Natural killer cell (primary cell): ENCODE measurements at places on chromosomes 3 and 15. TPM values are rescaled to one million over a fixed set of nuclear protein-coding genes. Genes with fewer than 3 reads are reported as not detected.

DNA sequence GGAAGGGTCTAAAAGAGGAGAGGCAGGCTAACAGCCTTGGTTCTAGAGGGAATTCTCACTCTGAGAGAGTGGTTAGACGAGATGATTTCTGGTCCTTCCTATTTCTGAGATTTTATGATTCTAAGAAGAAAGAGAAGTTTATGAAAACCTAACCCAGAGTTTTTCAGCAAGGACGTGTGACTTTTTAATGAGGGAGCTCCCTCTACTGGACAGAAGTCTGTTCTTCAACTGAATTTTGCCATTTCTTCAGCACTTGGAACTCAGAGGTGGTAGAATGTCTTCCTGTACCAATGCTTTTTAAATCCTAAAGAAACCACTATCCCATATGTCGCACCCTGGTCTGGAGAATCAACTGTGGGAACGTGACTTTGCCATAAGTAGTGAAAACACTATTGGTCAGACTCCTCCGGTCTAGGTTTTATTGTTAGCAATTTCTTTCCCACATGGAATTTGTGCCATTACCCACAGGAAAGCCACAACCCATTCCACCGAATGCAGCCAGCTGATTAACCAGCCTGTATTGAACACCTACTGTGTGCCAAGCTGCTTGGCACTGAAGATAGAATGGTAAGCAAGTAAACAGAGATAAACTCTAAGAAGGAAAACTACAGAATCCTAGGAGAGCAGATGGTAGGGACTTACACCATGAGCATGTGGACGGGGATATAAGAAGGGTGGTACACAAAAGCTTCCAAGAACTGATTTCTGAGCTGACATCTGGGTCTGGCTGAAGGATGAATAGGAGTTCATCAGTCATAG, 199.5 kb upstream of the LMCD1 start:
- H3K4me3 ChIP-seq: no peak overlapping the region
- H3K4me1 ChIP-seq: no peaks in the 10 kb centered on the region
- H3K36me3 ChIP-seq: no peaks in the 10 kb centered on the region
- peak; percentile 66 for DNase-seq
- H3K27me3 ChIP-seq: no peaks in the 10 kb centered on the region
- H3K27ac ChIP-seq: no peak overlapping the region

- DNase-seq: no peak
- no peaks in the 10 kb centered on the region for H3K27me3 ChIP-seq
- no peaks in the 10 kb centered on the region for H3K4me1 ChIP-seq
Observed at GRCh38 chr3:121894301-121894990, at the start of gene SLC15A2. Gene SLC15A2 (plus strand): TSS chr3:121894401. CDS start chr3:121894477, 76 bp downstream.

DNA sequence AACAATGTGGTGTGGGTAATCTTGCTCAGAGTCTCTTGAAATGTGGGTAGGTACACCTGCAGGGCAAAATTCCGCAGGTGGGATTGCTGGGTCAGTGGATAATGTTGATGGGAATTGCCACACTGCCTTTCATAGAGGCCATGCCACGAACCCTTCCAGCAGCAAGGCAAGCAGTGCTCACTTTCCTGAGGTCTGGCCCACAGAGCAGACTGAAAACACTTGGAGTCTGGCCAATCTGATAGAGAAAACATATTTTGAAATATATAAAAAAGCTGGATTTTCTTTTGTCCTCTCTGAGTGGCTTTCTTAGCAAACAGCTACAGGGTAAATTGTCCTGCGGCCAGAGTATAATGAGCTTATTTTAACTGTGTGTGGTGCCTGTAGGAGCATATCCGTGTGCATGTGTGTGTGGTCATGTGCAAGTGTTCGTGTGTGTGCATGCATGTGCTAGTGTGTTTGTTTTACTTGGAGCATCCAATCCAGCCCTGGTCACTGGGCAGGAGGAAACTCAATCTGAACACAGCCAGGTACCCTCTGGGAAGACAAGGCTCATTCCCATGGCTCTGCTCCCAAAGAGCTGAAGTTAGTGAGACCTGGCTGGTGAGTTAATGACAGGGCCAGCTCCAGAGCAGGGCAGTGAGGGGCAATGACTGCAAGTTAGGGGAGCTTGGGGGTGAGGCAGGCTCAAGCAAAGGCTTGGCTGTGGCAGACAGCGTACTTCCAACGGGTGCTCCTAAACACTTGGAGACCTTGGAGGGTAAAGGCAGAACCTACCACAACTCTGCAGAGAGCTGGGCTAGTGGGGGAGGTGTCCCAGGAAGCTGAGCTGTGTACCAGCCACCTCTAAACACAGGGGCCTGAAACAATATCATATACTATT, 91.3 kb downstream of the PLXNA1 start:
- H3K27ac ChIP-seq: no peak overlapping the region
- H3K4me3 ChIP-seq: no peak overlapping the region
- H3K4me1 ChIP-seq: no peaks in the 10 kb centered on the region
- no peak for DNase-seq
- no peaks in the 10 kb centered on the region for H3K27me3 ChIP-seq

DNA sequence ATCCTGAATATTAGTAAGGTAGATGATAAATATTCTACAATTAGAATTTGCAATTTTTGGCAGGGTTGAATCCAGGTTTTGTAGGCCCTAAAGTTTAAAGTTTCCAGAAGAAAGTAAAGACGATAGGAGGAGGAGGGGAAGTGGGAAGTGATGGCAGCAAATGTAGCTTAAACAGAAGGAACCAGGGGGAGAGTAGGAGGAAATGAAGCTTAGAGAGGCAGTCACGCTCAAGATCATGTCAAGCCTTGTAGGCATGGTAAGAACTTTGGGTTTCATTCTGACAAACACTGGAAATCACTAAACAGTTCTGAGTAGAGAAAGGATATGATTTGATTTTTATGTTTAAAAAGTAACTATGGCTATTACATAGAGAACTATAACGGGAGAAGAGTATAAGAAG, 63.9 kb downstream of the NR2E3 start:
- peaks cover 12% of the 10 kb centered on the region for H3K36me3 ChIP-seq
- H3K4me1 ChIP-seq: no peaks in the 10 kb centered on the region
- H3K4me3 ChIP-seq: no peak overlapping the region
- no peaks in the 10 kb centered on the region for H3K27me3 ChIP-seq
- DNase-seq: no peak
- no peak overlapping the region for H3K27ac ChIP-seq

DNA sequence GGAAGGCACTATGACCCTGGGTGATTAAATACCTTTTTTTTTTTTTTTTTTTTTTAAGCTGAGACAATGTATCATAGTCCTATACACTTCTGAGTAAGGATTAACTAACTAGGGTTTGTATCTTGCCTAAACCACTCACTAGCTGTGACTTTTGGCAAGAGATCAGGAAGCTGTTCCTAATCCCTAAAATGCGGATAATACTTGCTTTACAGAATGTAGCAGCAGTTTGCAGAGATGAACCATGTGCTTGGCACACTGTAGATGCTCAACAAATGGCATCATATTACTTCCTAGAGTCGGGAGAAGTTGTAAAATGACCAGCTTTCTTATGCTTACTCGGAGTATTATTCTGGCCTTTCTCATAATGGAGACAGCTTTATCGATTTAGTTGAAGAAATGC, 25.6 kb upstream of the PYGO1 start:
- no peak for DNase-seq
- H3K27ac ChIP-seq: no peak overlapping the region
- no peak overlapping the region for H3K4me3 ChIP-seq
- H3K4me1 ChIP-seq: no peaks in the 10 kb centered on the region
- H3K27me3 ChIP-seq: no peaks in the 10 kb centered on the region

- no peak overlapping the region for H3K27ac ChIP-seq
- H3K4me1 ChIP-seq: peaks cover 2% of the 10 kb centered on the region
- H3K36me3 ChIP-seq: no peaks in the 10 kb centered on the region
- peak; percentile 74 for DNase-seq
Observed at GRCh38 chr3:141243271-141243707, 11.7 kb downstream of the PXYLP1 start.

DNA sequence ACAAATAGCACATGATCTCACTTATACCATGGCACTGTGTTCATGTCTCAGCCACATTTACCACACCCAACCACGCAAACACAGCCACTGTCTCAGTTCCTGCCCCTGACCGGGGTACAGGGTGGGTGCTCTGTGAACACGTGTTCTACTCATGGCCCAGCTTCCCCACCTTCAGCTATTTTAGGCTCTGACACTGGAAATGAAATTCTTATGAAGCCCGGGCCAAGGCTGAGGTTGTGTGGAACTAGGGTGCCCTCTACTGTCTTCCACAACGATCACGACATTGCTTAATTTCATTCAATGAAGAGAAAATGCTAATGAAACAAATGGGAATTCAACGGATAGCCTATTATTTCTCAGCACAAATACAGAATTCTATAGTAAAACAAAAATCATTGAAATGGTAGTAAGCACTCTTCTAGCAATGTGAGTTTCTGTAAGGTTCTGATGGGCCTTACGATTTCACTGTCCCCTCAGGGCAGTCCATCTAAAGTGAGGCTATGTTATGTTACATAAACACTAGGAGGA, 2.1 kb upstream of the GABRA5 start:
- H3K27me3 ChIP-seq: no peaks in the 10 kb centered on the region
- no peak overlapping the region for H3K27ac ChIP-seq
- DNase-seq: no peak
- H3K4me1 ChIP-seq: no peaks in the 10 kb centered on the region
- H3K36me3 ChIP-seq: no peaks in the 10 kb centered on the region
- no peak overlapping the region for H3K4me3 ChIP-seq

DNA sequence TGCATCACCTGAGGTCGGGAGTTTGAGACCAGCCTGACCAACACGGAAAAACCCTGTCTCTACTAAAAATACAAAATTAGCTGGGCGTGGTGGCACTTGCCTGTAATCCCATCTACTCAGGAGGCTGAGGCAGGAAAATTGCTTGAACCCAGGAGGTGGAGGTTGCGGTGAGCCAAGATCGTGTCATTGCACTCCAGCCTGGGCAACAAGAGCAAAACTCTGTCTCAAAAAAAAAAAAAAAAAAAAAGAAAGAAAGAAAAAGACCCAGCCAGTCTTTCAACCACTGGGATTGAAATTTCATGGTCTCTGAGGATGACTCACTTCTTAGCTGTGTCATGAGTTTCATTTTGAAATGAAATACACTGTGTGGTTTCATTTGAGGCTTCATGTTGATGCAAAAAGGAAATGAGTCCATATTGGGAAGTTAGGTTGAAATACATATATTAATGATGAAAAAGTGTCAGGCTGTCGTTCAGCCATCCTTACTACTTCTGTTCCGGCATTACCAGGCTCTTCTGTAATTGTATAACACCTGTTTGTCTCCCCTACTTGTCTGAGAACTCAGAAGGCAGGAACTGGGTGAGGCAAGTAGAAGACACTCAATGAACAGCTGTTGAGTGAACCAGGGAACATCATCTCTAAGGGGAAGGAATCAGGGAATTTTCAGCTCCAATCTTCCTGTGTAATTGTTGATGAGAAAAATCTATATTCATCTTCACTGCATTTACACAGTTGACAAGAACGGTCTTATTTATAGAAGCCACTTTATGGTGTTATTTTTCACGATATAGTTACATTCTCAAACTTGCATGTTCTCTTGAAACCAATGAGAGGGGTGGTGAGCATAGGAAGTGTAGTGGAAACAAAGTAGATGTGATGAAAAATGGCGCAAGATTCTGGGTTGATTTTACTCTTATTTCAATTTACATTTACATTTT, 87.4 kb downstream of the NFKBIZ start:
- no peaks in the 10 kb centered on the region for H3K36me3 ChIP-seq
- H3K27me3 ChIP-seq: no peaks in the 10 kb centered on the region
- peak overlapping the region; percentile 28 for H3K27ac ChIP-seq
- DNase-seq: no peak

GRCh38 chr15:100341239-100341749, 481 bp downstream of the ADAMTS17 start:
- H3K4me1 ChIP-seq: peaks cover 21% of the 10 kb centered on the region
- no peak for DNase-seq
- H3K27ac ChIP-seq: no peak overlapping the region
- H3K27me3 ChIP-seq: peaks cover 8% of the 10 kb centered on the region
- H3K4me3 ChIP-seq: peak overlapping the region; percentile 35

- no peaks in the 10 kb centered on the region for H3K36me3 ChIP-seq
- H3K4me3 ChIP-seq: no peak overlapping the region
- no peak for DNase-seq
Observed at GRCh38 chr3:46314517-46314916, 39.4 kb upstream of the CCR2 start.

- no peak for DNase-seq
- H3K27ac ChIP-seq: no peak overlapping the region
- no peak overlapping the region for H3K4me3 ChIP-seq
- H3K27me3 ChIP-seq: no peaks in the 10 kb centered on the region
- H3K4me1 ChIP-seq: no peaks in the 10 kb centered on the region
Observed at GRCh38 chr3:40691452-40691861, 166.7 kb downstream of the ZNF621 start.

SLC22A13 gene
- 0.16 TPM for total RNA-seq

TJP1 gene
- not detected for total RNA-seq

DNA sequence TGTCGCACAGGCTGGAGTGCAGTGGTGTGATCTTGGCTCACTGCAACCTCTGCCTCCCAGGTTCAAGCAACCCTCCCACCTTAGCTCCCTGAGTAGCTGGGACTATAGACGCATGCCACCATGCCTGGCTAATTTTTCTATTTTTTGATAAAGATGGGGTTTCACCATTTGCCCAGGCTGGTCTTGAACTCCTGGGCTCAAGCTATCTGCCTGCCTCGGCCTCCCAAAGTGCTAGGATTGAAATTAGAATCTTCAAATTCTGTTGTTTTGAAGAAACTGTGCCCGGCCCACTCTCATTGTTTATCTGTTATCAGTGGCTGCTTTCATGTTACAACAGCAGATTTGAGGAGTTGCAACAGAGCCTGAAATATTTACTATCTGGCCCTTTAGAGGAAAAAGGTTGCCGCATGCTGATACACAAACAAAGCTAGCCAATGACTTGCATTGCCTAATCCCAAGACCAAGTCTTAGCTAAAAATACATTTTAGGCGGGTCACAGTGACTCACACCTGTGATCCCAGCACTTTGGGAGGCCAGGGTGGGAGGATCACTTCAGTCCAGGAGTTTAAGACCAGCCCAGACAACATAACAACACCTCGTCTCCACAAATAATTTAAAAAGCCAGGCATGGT, 43.2 kb upstream of the PPP4R2 start:
- H3K4me1 ChIP-seq: no peaks in the 10 kb centered on the region
- H3K27me3 ChIP-seq: no peaks in the 10 kb centered on the region
- H3K4me3 ChIP-seq: no peak overlapping the region
- no peak overlapping the region for H3K27ac ChIP-seq

- no peak for DNase-seq
- H3K36me3 ChIP-seq: peaks cover 10% of the 10 kb centered on the region
- H3K4me3 ChIP-seq: no peak overlapping the region
Observed at GRCh38 chr15:83114856-83115255, 7.4 kb downstream of the TM6SF1 start.

- H3K4me3 ChIP-seq: no peak overlapping the region
- no peak for DNase-seq
- H3K36me3 ChIP-seq: no peaks in the 10 kb centered on the region
- H3K4me1 ChIP-seq: no peaks in the 10 kb centered on the region
Observed at GRCh38 chr3:170634663-170635384, 48.9 kb upstream of the SLC7A14 start.

DNA sequence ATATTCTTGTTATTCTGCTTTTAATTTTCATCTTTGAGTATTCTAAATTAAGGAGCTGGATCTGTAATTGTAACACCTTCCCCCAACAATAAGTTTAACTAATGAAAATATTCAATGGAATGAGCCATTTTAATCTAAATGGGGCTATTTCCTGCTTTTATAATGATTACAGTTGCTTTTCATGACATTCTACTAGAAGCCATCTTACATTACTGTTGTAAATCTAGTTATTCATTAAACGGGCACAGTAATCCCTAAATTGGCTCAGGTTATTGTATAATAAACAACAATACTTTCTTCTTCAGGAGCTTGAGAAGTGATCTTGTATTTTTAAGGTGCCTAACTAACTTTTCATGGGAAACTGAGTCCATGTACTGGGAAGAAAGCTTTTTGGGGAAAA, 8.5 kb downstream of the FLNB start:
- DNase-seq: no peak
- H3K27me3 ChIP-seq: no peaks in the 10 kb centered on the region
- H3K36me3 ChIP-seq: no peaks in the 10 kb centered on the region
- H3K4me1 ChIP-seq: peaks cover 21% of the 10 kb centered on the region

MKRN3 gene
- 4.7 TPM for total RNA-seq
